Esophagus squamous epithelium (tissue), 5 donors: ENCODE measurements at places on chromosomes 5 and 9.
A peak's percentile ranks its signal among the peaks of the same experiment; 100 is the strongest.

DNA sequence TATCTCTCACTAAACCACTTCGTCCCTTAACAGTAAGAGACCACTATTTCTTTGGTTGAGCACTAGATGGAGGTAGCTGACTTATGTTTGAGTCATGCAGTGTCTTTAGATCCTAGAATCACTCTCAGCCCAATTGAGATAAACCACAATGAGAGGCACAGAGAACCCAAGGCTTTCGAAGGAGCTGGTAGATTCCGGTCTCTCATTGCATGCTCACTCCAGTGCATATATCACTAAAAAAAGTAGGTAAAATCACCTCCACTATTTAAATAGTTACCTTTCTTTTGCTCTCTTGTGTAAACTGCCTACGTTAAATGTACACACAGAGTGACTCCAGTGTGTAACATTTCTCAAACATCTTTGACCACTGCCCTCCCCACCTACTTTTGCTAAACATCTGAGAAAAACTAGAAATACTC is 27.6 kb downstream of the ACTL7A start:
- DNase-seq: no peak

DNA sequence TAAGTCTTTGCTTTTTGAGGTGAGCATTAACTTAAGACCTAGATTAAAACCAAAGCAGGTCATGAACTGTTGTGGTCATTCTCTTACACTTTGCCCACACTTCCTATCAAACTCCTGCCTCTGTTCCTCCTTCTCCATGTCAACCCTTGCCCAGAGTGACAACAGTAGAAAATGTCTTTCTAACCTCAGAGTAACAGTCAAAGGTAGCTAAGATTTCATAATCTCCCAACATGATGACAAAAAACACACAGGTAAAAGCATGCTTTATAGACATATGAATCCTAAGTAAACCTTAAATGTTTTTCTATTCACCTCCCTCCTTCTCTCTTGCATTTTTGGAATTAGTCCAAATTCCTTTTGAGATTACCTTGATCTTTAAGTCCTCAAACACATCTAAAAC is 422.3 kb downstream of the SPATA31D1 start:
- no peak for DNase-seq

- peak; percentile 54 for DNase-seq
These were observed at the start of gene IQGAP2 for GRCh38 chr5:76402886-76403765. Gene IQGAP2, plus strand, starts transcription at chr5:76403285. Its CDS starts 261 bp downstream, at chr5:76403546.

- DNase-seq: no peak
These were observed 43.6 kb upstream of the CRB2 start for GRCh38 chr9:123312306-123312877.

- DNase-seq: no peak
These were observed 375.1 kb upstream of the ST8SIA4 start for GRCh38 chr5:101278011-101278687.

DNA sequence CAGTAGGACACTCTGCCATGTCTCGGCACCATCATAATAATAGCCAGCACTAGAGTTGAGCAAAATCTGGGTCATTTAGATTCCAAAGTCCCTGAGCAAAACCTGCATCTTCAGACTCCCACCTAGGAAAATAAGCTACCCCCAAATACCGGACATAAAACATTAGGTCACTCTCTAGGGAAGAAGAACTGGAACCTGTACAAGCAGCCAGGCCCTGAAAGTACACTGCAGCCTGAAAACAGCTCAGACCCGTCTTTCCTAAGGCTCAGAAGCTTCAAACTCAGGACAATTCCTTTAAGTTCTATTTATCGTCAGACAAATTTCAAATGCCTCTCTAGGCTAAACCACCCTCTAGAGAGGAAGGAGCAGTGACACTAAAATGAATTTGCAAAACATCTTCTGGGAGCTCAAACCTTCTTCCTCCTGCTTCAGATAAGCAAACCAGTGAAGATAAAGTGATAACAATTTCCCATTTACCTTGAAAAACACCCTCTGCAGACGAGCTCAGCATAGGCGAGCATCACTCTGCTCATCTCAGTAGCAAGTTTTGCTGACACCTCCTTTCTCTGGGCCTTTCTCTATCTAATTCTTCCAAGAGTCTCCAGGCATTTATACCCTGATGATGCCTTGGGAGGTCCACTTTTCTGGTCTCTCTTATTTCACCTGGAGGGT is 34.0 kb downstream of the ADAM19 start:
- DNase-seq: no peak

DNA sequence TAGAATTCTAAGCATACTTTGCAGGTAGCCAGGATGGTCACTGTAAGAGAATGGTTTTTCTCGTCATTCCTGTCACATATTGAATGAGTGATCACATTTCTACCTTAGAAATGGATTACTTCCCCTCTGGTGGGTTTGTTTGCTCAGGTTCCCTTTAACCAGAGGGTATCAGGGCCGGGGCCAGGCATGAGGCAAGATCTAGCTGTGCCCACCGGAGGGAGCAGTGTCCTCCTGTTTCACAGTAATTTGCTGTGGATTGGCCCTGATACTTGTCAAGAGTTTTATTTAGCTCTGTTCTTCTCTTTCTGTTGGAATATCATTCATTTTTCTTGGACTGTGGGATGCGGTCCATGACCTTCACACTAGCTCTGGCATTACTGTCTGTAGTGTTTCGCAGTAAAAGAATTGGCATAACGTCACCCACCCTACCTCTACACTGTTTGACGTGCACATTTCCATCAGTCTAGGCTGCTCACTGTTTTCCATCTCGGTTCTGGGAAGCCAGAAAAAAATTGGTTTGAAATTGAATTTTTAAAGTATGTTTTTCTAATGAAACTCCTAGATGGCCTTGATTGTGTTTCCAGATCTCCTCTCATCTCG is 42.4 kb upstream of the ZBED3 start:
- DNase-seq: no peak
